ENCODE measurements at places on chromosomes 12 and 14.

GRCh38 chr12:64042911-64043310 lies 179.2 kb downstream of the KICS2 start:
- DNase-seq: no peak

DNA sequence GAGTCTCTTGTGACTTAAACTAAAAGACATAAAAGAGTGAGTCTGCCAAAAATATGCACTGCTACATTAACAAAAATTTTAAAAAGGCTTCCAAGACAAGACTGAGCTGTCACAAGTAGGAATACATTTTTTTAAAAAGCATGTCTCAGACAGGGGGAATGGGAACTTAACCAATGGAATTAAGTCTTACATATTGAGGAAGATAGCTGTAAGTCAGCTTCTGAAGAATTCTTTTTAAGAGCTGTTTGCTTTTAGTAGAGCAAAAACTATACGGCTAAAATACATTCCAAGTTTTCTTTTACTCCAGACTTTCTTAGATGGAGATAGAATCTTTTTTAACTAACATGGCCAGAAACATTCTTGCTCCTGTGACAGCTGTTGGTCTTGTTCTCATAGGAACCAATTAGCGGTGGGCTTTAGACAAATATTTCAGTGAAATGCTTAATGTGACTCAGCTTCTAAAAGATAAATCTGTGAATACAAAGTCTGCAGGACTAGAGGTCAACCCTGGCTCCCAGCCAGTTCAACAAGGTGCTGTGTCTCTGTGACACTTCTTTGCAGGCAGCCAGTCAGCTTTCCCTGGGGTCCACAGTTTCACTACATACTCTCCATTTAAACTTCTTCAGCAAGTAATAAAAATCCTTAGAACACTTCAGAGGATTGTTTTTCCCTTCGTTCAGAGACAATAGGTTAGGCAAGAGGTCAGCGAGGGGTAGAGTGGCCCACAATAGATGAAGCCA lies 187.6 kb downstream of the NAV3 start:
- no peak for DNase-seq

- DNase-seq: no peak
These were observed 171.7 kb downstream of the PHLDA1 start for GRCh38 chr12:75859868-75860267.

DNA sequence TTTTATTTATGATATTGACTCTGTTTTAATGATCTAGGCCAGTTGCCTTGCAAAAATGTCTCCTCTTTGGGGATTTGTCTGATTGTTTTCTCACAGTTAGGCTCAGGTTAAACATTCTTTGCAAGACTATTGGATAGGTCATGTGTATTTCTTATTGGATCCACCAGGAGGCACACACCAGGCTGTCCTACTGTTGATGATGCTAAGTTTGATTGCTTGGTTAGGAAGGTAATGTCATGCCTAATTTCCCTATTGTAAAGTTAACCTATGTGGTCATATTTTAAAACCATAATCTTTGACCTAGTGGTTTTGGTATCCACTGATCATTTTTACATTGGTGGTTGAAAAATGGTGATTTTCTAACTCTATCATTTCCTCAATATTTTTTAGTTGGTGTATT lies 137.1 kb downstream of the BRMS1L start:
- peak; percentile 24 for DNase-seq

GRCh38 chr12:53118751-53119300 lies 15.5 kb downstream of the SOAT2 start:
- DNase-seq: no peak

- DNase-seq: no peak
These were observed 220.9 kb downstream of the FOXG1 start for GRCh38 chr14:28987516-28987915.

DNA sequence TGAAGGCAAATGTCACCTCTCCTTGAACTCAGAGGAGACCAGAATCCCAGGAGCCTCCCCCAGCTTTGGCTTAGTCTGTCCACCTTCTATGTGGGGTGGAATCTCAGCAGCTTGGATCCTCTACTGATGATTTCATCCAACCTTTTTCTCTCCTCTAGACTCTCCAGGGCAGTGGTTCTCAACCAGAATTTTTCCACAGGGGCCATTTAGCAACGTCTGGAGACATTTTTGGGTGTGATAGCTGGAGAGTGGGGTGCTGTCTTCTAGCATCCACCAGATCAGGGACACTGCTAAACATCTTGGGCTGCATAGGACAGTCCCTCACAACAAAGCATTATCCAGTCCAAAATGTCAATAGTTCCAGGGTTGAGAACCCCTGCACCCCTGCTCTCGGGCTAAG lies 4.4 kb upstream of the DDX23 start:
- DNase-seq: no peak

DNA sequence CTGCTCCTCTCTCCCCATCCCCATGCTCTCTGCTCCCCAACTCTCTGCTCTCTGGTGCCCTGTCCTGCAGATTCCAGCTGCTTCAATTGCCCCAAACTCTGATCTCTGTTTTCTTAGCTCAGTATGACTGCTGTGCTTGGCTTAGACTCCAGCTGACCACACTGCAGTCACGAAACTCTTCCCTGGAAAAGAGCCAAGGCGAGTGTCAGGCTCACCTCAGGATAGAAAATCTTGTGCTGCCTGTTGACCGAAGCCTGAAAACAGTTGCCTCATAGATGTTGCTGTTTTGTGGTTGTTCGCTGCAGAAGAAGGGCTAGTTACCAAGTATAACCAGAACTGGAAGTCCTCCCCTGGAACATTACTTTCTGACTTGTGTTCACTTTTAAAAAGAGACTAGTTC lies 6.7 kb upstream of the STON2 start:
- DNase-seq: peak; percentile 32
